ENCODE measurements at places on chromosomes 7 and 10.

- no peak for DNase-seq
Observed at GRCh38 chr7:27116031-27116961, 13.8 kb upstream of the HOXA2 start.

DNA sequence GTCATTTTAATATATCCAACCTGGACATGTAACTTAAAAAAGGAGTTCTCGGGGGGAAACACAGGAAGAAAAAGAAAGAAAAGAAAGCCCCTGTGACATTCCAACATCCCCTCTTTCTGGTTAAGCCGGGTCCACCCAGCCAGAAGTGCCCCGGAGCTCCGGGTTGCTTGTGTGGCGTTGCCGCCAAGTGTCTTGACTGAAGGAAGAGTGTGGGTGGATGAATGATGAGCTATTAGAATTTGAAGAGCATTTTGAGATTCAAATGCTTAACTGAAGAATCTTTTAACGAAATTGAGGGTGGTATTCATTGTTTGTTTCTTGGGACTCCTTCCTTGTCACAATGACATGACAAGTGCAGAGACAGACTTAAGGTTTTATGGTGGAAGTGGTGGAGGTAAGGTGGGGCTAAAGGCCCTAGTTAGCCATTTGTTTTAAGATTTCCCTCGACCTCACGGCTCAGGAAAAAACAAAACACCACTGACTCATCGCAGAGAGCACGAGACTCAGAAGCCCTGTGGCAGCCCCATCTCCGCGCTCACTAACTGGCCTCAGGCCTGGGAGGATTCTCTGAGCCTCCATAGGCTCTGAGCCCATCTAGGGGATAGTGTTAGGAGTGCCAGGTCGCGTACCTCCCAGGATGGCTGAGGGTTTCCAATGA is 1.8 kb upstream of the GLI3 start:
- no peak for DNase-seq

DNA sequence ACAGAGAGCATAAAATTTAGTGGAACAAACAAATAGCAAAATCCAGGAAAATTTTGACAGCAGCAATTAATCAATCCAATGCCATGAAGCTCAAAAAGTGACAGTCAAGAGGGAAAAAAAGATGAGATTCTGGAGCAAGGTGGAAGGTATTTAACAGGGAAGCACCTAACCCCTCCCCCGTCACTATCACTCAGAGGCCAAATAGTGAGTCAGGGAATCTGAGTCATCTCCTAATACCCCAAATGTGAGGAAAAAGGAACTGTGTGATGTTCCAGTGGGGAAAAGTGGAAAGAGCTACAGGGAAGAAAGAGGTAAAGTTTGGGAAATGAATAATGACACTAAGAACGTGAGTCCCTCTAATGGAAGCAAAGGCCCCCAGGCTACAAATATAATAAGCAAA is 113.2 kb upstream of the PHF14 start:
- no peak for DNase-seq

GRCh38 chr10:30857803-30858202 is 173.9 kb downstream of the ZNF438 start:
- DNase-seq, result no peak

DNA sequence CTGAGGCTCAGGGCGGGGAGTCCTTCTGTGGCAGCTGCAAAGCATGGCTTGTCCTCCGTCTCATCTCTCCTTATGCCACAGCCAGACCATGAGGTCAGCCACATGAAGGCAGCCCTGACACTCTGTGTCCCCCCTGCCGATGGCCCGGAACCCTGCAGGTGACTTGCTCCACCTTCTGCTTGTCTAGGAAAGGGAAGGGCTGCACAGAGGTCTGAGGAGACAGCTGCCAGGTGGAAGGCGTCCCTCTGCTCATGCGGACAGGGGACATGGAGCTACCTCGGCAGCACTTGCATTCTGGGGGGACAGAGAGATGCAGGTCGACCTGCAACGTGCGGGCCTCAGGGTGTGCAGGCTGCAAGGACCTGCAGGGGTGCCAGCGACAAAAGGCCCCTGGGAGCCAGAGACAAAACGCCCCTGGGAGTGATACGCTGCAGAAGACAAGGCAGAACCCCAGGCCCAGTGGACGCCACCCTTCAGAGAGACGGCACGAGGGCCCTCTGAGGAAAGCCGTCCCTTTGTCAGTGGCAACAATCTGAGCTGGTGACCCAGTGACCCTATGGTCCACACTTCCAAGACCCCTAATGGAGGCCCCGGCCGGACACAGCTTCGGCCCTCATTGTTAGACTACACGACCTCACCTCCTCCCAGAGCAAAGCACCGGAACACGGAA is 205.2 kb upstream of the PPP2R2D start:
- DNase-seq, result no peak

DNA sequence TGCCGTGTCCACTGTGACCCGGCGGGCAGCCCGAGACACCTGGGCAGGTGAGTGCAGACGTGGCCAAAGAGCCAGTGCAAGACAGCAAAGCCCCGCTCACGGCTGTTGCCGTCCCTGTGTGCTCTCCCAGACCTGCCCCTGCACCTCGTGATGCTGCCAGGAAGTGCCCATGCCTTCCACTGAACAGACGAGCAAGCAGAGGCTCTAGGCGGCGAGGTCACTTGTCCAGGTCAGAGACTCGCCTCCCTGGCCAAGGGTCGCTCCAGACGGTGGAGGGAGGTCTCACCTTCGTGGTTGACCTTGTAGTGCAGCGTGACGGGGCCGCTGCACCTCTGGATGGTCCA is 78.2 kb upstream of the GNA12 start:
- no peak for DNase-seq

- DNase-seq, result no peak
Observed at GRCh38 chr7:77242554-77242953, 42.9 kb upstream of the FGL2 start.

- DNase-seq, result no peak
Observed at GRCh38 chr7:111474723-111475418, 87.4 kb downstream of the IMMP2L start.

GRCh38 chr7:43362652-43363034 is 220.3 kb upstream of the STK17A start:
- DNase-seq, result no peak

DNA sequence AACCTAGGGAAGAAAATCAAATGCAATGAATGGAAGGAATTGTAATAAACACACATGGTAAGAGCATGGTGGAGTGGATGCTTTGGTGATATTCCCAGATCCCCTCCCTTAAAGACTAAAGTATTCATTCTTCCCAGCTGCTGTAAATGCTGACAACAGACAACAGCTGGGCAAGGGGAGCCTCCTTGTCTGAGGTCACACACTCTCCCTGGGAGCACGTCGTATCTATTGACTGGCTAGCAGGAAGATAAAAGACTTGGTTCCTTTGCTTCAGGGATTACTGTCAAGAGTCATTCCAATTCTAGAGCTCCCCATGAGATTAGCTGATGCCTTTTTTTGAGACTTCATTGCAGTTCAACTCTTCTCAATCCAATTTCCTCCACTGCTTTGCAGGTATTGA is 443.5 kb upstream of the ETV1 start:
- no peak for DNase-seq

Measured in NCI-H2081 treated with DMSO at 0.1 percent for 48 hours (cell line).